Neuronal stem cell (in vitro differentiated cells): ENCODE measurements at places on chromosomes 2 and 18.

GRCh38 chr18:6255116-6255705 lies 159.5 kb downstream of the L3MBTL4 start:
- DNase-seq: no peak

- DNase-seq: no peak
Measured at GRCh38 chr2:154771664-154772284, 73.3 kb downstream of the KCNJ3 start.

DNA sequence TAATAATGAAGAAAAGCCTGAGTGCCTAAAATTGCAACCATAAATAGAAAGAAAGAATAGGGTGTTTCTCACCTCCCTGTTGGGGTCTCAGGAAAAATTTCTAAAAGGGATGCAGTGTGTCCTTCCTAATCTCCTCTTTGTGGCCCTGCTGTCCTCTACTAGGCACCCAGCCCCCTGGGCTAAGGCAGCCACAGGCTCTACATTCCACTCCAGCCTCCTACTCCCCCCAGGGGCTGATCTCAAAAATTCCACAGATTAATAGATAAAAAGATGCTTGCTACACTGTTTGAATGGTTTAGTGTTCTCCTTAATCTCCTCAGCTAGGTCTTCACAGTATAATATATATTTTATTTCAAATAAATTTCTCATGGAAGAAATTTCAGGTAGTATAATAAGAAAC lies 17.6 kb downstream of the SATB2 start:
- no peak for DNase-seq

DNA sequence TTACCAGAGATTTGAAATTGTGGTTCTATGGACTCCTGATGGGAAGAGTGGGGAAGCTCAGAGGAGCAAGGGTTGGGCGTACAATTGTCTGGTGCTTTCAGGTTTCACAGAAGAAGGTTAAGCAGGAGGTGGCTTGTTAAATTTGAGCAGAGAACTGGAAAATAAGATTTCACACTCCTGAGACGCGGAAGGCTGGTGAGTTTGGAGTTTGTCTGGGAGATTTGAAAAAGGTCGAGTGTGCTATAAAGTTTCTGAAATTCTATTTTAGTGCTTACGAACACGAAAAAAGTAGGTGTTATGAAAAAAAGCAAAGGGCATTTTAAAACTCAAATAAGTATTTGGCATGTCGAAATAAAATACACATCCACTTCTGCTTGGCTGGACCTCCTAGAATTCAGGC lies 170.1 kb downstream of the MEIS1 start:
- no peak for DNase-seq

- DNase-seq: no peak
Measured at GRCh38 chr2:227394401-227394800, 6.7 kb upstream of the SCYGR1 start.

DNA sequence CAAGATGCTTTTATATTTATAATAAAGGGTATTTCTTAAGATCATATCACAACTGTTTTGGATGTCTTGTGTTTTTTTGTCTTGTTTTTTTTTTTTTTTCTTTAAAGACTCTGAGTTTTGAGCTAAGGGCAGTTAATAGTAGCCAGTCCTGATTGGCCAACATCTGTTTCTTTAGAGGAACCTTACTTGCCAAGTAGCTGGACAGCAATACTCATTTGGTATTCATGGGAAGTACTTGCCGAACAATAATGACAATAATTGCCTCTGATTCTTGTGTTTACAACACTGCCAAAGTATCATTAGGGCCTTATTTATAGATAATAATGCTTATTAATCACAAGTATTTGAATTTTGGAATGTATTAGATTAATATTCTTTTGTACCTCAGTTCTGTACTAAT lies 17.1 kb upstream of the POU3F3 start:
- DNase-seq: no peak

GRCh38 chr2:215188078-215188477 lies 49.7 kb upstream of the ABCA12 start:
- DNase-seq: no peak

- no peak for DNase-seq
Measured at GRCh38 chr18:58532298-58532697, 96.6 kb downstream of the ALPK2 start.

- DNase-seq: no peak
Measured at GRCh38 chr18:75202696-75203365, 6.1 kb downstream of the PTGR3 start.

GRCh38 chr2:19673213-19673791 lies 228.5 kb downstream of the TTC32 start:
- no peak for DNase-seq

GRCh38 chr2:17086990-17087389 lies 421.4 kb upstream of the CYRIA start:
- DNase-seq: no peak

DNA sequence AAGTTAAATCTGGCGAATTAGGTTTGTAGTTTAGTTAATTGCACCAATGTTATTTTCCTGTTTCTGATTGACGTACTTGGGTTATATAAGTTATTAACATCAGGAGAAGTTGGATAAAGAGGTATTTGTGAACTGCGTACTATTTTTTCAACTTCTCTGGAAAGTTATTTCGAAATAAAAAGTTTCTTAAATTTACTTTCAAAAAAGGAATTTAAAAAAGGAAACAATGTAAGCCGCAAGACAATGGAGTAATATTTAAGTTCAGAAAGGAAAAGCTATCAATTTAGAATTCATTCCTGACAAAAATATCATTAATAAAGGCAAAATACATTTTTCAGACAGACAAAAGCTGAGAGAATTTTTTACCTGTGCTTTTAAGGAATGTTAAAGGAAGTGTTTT lies 47.7 kb downstream of the RAB10 start:
- no peak for DNase-seq

GRCh38 chr2:9573840-9574239 lies 18.2 kb upstream of the ADAM17 start:
- no peak for DNase-seq

DNA sequence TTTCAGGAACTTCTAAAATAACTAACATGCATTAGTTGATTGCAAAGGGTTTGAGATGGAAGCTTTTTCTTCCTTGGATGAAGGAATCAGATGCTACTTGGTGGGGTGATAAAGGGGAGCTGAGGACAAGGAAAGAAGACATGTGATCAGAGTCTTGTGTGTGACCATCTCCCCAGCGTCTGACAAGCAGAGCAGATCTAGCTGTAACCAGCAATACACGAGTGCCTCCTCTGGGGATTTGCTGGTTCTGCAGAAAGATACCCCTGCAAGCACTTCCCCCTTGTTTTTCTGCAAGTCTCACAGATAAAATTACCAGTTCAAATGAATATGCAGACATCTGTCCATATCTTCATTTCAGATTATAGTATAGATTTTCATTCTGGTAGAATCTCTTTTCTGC lies 2.7 kb downstream of the CDH7 start:
- peak; percentile 43 for DNase-seq

- no peak for DNase-seq
Measured at GRCh38 chr18:48059455-48060010, 129.1 kb upstream of the SMAD2 start.

DNA sequence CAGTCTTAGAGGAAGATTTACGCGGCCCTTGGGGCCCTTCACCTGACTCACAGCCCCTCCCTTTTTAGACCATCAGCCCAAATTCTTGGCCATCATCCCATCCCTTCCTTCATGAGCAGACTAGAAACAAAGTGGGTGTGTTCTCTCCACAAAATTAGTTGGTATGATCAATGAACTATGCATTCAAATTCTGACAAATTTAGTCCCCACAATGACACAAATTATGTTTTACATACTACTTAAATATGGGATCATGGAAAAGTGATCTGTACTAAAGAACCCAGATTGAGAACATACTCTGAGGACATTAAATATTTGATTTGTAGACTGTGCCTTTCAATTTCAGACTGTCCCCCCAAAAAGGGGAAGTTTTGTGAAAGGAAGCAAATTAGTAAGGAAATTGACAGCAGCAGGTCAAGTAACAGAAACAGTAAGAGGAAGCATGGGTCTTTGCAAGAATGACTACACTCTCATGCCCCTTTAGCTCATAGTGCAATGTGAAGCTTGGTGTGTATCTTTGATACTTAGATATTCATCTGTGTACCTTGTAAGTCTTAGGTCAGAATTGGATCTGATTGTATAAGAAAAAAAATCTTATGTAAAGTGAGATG lies 2.2 kb upstream of the MAPRE2 start:
- no peak for DNase-seq

- DNase-seq: peak; percentile 57
Measured at GRCh38 chr2:187842978-187843847, 289.0 kb upstream of the TFPI start.

- no peak for DNase-seq
Measured at GRCh38 chr18:77403969-77404535, 154.4 kb downstream of the GALR1 start.

DNA sequence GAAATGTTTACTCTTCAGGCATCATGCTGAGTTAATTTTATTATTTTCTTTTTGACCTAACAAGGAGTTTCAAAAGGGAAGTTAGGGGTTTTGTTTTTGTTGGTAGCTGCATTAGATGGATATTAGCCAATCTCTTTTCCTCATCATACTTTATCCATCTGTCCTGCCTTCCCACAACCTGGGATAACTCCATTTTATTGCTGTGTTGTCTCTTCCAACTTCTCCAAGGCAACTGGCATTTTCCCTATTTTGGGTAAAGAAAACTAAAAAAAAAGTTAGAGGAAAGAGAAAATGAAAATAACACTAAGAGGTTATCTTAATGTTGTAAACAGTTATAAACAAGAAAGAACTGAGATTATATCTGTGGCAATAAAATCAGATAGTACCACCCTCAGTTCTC lies 147.0 kb downstream of the PID1 start:
- no peak for DNase-seq

DNA sequence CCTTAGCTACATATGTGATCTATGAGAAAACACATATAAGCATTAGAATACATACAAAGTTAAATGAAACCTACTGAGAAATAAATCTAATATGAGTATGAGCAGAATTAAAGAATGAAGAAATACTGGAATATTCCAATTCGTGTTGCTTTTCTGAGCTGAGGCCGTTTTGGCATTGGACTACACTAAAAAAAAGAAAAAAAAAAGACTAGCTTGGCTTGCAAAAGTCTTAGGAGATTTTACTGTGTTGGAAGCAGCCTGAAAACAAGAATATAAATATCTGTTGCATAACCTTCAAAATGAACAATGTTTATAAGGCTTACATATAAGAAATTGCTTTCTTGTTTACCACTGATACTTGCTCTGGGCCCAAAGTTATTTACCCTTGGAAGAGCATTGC lies 562.8 kb downstream of the TMEM182 start:
- no peak for DNase-seq
